H54 (cell line): ENCODE measurements at places on chromosomes 4 and X.
A peak's percentile ranks its signal among the peaks of the same experiment; 100 is the strongest.

GRCh38 chr4:4521731-4522130 is 20.1 kb downstream of the STX18 start:
- no peak for DNase-seq

DNA sequence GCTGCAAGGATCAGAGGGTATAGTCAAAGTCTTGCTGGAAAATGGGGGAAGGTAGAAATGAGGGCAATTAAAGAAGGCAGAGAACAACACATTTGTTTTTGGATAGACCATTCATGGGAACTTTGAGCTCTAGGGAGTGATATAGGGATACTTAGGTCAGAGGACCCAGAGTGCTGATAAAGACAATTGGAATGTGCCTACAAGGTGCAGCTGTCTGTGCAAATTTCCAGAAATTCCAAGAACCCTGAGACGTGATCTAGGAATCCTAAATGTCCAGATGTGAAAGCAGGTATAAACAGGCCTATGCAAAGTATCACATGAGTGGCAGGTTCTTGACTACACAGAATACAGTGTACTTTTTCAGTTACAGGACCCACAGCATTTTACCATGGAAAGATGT is 24.2 kb downstream of the FNIP2 start:
- no peak for DNase-seq

- no peak for DNase-seq
Measured at GRCh38 chr4:153026591-153027346, 90.6 kb downstream of the FHDC1 start.

DNA sequence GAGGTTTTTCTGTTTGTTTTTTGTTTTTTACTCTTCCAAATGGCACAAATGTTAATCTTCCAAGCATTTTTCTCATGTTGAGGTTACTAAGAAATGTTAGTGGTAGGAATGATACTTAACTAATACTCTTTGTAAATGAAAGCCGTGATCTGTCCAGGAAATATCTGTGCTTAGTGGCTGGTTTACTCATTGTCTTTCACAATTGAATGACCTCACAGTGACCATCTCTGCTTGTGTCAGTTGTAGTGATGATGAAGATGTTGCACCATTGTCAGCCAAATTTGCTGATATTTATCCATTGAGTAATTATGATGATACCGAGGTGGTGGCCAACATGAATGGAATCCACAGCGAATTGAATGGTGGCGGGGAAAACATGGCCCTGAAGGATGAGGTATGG is 93.5 kb downstream of the TNIP2 start:
- no peak for DNase-seq

DNA sequence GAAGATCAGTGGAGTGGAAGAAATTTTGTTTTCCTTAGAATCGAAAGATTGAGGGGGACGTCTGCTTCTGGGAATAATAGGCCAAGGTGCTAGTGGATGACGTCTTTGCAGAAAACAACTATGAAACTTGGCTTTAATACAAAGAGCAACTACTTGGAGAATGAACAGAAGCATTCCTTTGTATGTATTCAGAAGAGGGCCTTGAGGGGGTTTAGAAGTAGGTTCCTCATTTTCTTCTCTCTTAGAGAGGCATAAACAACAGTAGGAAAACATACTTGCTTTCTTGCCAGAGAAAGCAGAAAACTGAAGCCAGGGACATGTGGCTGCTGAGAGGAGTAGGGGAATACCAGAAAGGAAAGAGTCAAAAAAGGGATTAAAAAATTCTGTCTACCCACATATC is 167.8 kb downstream of the ZNF330 start:
- no peak for DNase-seq

GRCh38 chr4:68708566-68708965 is 38.1 kb upstream of the UGT2B15 start:
- DNase-seq = no peak

- DNase-seq = no peak
Measured at GRCh38 chr4:13921805-13922204, 294.3 kb upstream of the BOD1L1 start.

DNA sequence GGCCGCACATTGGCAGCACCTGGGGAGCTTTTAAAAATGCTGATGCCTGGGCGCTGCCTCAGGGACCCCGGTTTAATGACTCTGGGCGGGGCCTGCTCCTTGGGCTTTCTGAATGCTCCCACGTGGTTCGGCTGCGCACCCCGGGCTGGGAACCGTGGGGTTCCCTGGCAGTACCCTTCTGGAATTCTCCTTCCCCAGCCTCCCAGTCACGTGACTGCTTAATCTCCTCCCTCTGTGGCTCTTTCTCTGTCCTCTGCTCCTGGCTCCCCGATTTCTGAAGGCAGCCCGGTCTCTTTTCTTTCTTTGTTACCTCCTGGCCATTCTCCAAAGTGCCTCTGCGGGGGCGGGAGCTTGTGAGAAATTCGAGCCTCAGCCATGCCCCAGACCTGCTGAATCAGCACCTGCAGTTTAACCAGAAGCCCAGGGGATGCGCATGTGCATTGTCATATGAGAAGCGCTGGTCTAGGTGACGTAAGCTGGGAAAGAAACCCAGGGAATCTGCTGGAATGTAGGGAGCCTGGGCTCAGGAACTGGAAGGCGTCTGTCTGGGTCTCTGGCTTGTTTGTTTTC is 16.6 kb downstream of the CLCN4 start:
- no peak for DNase-seq

DNA sequence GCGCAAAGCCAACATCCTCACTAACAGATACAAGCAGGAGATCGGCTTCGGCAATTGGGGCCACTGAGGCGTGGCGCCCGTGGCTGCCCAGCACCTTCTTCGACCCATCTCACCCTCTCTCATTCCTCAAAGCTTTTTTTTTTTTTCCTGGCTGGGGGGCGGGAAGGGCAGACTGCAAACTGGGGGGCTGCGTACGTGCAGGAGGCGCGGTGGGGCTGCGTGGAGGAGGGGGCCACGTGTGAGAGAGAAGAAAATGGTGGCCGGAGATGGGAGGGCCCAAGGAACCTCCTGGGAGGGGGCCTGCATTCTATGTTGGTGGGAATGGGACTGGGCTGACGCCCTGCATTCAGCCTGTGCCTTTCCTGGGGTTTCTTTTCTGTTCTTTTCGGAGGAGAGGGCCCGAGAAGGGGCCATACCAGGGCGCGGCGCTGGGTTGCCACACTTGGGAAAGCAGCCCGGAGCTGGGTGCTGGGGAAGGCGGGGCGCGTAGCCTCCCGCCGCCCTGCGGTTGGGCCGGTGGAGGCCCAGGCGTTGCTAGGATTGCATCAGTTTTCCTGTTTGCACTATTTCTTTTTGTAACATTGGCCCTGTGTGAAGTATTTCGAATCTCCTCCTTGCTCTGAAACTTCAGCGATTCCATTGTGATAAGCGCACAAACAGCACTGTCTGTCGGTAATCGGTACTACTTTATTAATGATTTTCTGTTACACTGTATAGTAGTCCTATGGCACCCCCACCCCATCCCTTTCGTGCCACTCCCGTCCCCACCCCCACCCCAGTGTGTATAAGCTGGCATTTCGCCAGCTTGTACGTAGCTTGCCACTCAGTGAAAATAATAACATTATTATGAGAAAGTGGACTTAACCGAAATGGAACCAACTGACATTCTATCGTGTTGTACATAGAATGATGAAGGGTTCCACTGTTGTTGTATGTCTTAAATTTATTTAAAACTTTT is 4.5 kb downstream of the MID1IP1 start:
- DNase-seq = no peak

DNA sequence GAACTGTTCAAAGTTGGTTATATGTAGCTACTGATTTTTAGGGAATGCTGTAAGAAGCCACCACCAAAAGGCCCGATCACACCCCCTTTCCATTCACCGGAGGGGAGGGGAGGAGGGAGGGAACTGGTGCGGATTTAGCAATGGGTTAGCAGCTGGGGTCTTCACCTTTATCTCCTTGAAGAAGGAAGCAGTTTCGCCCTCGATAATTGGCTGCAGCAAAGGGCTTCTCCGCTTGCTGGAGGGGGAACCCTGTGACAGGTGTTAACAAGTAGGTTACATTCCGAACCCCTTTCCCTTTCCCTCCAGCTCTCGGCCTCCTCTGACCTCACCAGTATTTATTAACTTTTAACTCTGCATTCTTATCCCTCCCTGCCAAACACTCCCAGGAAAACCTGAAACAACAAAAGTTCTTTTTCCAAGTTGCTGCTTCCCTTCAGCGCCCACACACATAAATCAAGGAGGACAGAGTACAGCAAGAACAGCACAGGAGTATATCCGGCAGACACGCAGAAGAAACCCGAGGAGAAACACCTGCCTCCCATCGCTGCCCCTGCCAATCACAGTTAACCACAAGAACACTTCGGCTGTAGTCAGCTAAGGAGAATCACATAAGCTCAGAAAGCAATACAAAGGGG is 39.8 kb upstream of the NAP1L5 start:
- DNase-seq = no peak

DNA sequence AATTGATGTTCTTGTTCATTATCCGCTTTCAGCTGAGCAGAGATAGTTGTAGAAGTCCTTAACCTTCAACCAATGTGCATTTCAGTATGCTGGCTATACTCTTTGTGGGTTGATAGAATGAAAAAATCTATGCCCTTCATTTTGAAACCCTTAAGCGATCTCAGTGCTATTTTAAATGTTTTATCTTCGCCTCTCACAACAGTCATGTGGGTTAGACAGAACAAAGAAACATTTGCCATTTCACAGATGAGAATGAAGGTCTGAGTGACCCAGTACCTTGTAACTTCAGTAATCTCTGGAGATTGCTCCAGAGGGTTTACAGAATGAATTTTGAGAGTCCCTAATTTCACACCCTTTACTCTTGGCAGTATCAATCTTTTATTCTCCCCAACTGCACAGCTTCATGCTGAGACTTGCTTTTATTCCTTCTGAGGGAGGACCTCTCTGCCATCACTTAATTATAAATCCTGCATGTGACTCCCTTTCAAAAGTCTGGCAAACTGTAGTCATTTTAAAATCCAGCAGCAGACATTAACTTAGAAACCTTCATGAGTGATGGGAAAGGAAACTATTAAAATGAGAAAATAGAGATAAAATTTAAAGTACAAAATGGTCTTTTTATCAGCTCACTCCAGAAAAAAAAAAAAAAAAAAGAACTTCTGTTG is 921.5 kb downstream of the RAB28 start:
- DNase-seq = no peak

DNA sequence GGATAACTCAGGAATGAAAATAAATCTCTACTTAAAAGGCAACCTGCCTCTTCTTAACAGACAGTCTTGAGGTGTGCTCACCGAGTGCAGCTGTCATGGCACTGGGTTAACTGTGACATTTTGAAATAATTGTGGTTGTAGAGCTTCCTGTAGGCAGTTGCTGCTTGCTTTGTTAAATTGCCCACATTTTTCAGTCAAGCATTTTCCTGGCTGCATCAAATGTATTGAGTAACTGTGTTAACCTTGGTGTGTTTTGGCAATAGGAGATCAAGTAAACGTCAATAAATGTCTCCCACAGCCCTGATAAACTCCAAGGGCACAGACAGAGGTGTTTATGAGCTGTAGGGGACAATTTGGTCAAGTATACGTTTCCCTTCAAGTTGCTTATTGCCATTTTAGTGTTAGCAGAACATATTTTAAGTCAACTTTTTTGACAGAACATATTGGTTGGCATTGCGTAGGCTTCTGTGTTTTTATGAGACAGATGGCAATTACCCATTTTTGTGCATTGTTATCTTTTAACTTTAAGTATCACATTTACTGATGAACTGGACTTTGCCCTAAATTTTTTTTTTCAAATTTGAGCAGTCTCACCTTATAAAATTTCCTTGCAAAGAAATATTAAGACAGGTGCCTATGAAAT is 527.4 kb downstream of the C4orf33 start:
- DNase-seq = no peak

GRCh38 chrX:124373348-124373747 is 27.0 kb downstream of the SH2D1A start:
- no peak for DNase-seq

- no peak for DNase-seq
Measured at GRCh38 chrX:100606753-100607152, 22.0 kb downstream of the TNMD start.

DNA sequence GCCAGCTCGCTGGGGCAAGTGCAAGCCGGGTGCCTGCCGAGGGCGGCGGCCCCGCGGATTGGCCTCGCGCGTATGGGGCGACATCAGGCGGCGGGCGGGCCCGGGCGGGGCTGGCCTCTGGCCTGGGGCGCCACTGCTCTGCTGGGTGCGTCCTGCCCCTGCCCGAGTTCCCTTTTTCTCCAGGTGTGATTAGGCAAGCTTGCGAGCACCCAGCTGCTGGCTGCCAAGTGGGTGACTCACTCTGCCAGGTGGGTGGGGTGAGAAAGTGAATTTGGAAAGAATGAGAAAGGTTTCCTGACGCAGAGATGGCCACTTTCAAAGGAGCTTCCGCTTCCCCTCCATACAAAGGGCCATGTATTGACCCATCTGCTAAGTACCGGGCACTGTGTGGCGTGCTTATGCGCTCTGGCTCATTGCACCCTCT is 32.5 kb downstream of the FGFBP1 start:
- DNase-seq = no peak

DNA sequence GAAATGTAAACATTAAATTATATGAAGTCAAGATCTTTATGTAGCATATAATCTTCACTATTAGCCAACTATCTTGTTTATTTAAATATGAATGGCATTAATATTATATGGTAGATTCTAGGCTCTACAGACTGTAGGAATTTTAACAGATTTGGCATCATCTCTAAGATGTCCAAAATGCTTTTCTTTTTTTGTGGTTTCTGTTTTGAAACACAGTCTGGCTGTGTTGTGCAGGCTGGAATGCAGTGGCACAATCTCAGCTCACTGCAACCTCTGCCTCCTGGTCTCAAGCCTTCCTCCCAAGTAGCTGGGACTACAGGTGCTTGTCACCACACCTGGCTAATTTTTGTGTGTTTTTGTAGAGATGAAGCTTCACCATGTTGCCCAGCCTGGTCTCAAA is 76.2 kb downstream of the ELOVL6 start:
- no peak for DNase-seq

GRCh38 chrX:45553417-45553816 is 352.7 kb upstream of the DIPK2B start:
- DNase-seq = no peak

DNA sequence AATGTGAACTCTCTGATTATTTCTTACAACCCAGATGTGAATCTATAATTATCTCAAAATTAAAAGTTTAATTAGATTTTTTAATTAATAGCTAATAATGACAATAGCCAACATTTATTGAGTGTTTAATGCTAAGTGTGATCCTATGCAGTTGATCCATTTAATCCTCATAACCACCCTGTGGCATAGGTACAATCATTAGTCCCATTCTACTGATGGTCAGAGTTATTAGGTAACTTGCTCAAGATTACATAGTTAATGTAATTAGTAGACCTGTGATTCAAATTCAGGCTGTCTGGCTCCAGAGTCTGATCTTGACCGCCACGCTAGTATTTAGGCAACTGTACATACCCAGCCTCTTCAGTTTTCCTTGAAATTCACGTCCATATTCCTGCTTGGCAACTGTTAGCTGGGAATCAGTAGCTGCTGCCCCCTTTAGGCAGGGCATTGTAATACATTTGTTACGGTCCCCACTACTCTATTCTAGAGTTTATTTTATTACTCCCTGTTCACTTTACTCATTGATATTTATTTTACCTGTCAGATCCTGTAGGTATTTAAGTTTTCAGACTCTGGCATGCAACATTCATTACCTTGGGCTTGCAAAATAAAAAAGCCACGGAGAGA is 20.6 kb upstream of the TEC start:
- peak; percentile 38 for DNase-seq

GRCh38 chrX:19682712-19683331 is 167.5 kb upstream of the MAP3K15 start:
- DNase-seq = no peak

GRCh38 chrX:115330498-115331168 is 41.1 kb downstream of the LUZP4 start:
- DNase-seq = peak; percentile 23
